ENCODE measurements at places on chromosomes 6 and 20. TPM values are rescaled to one million over a fixed set of nuclear protein-coding genes. Genes with fewer than 3 reads are reported as not detected.

HLA-DRB1 gene
- total RNA-seq: not detected

PTGIS gene
- not detected for total RNA-seq

TMEM30A gene
- total RNA-seq: 180 TPM

PRDM13 gene
- not detected for total RNA-seq

- peaks cover 12% of the 10 kb centered on the region for H3K27me3 ChIP-seq
- no peaks in the 10 kb centered on the region for H3K4me1 ChIP-seq
- H3K4me3 ChIP-seq: no peak overlapping the region
- DNase-seq: no peak
Measured at GRCh38 chr6:136334853-136335252, 45.2 kb upstream of the BCLAF1 start.

DNA sequence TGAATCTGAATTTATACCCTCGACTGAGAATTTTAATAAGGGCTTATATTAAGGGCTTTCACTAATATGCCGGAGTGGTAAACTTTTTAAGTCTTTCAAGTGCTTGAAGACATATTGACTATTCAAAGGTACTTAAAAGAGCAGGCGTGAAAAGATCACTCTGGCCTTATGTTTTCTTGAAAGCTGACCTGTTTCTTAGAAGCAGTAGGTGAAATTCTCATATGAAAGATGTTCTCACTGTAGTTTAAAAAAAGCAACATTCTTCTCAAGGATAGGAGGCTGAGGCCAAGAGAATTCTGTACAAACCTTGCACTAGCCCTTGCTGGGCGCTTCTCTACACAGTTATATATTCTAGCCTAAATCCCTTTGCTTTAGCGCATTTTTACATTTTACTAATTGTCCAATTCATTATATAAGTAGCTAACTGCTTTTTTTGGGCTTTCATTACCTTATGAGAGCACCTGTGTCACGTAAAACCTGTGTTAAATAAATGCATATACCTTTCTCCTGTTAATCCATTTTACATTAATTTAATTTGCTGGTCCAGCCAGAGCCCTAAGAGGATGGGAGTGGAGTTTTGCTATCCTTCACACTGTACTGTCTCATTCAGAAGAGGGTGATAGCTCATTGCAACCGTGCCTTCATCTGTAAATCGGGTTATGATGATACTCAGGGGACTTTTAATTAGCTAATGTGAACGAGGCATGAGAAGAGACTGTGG is 59.6 kb upstream of the HFE start:
- no peak for DNase-seq
- no peaks in the 10 kb centered on the region for H3K36me3 ChIP-seq
- peaks cover 80% of the 10 kb centered on the region for H3K4me1 ChIP-seq
- H3K4me3 ChIP-seq: peak overlapping the region; percentile 89
- peak overlapping the region; percentile 92 for H3K27ac ChIP-seq
- peaks cover 16% of the 10 kb centered on the region for H3K27me3 ChIP-seq
